ENCODE measurements at places on chromosomes 2 and 18.

- no peak for DNase-seq
Observed at GRCh38 chr2:220185766-220186305, 558.4 kb downstream of the SLC4A3 start.

DNA sequence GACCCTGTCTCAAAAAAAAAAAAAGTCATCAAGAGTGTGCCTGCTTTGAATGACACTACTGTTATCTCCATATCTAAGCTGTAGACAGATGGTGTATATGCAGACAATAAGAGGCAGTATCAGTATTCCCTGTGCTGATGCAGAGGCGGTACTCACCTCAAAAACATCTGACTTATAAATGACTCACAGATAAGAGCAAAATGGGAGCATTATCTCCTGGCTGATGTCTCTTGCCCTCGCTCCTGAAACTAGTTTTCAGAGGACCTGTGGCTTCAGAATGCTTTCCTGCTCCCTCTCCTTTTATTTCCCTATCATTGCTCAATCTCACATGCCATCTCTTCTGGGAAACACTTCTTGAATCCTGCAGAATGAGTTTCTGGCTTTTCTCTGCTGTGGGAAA lies 289.6 kb downstream of the PTPRM start:
- DNase-seq, result no peak

DNA sequence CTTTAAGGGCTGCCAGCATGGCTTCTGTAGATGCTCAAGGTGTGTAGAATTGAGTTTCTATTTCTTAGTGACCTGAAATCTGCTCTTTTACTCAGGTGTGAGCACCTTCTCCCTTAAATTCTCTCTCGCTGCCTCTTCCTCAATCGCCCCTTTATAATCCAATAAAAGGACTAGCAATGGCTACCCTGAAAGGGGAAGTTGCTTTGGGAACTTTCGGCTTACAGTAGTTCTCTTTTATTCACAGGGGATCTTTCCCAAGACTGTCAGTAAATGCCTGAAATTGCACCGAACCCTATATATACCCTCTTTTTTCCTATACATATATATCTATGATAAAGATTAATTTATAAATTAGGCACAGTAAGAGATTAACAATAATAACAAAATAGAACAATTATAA lies 121.8 kb downstream of the ACTR3 start:
- no peak for DNase-seq

DNA sequence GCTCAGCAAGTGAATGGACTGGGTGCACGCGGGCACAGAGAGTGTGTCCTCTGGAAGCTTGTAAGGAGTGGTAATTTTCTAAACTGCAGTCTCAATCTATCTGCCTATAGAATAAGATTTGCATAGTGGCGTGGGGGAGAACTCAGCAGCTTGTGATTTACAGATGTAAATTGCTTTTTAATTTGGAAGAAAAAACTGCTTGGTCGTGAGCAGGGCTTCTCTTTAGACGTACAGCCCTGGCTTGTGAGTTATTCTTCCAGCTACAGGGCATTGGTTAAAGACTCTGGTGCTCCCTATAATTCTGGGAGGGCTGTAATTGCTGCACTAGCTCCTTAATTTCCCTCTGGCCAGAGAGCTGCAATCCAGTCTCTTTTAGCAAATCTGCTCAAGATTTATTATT lies 84.9 kb downstream of the MARCO start:
- DNase-seq, result no peak

DNA sequence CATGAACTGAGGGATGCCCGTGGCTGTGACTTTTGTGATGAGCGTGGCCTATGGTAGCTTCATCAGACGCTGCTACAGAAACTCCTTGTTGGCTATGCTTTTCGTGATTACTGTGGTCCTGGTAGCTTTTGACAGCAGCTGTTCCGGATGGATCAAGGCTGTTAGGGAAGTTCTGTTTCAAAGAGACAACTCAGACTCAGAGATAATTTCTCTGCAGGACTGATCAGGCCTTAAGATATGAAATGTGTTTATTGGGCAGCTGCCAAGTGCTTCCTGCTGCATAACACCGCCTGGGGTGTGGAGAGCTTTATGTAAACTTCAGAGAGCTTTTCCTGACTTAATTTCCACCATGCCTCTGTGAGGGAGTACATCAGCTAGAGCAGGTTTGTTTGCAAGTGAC lies 243.8 kb downstream of the TSN start:
- no peak for DNase-seq

GRCh38 chr2:172047566-172048507 lies 37.5 kb upstream of the DLX1 start:
- no peak for DNase-seq

- no peak for DNase-seq
Observed at GRCh38 chr2:181973171-181973783, 12.4 kb upstream of the PPP1R1C start.

DNA sequence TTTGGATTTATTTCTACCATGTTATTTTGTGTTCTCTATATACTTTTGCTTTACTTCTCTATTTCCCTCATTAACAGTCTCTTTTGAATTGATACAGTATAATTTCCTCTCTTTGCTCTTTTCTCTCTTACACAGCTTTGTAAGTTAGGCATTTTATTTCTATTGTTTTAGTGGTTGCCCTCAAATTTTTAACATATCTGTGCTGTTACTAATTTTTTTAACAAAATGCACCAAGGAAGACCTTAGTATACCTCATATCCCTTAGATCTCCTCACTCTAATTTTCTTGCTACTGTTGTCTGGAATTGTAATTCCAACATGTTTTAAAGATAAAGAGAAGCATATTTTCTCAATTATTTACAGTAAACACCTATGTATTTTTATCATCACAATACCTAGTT lies 416.8 kb upstream of the SLC14A2 start:
- DNase-seq, result no peak

DNA sequence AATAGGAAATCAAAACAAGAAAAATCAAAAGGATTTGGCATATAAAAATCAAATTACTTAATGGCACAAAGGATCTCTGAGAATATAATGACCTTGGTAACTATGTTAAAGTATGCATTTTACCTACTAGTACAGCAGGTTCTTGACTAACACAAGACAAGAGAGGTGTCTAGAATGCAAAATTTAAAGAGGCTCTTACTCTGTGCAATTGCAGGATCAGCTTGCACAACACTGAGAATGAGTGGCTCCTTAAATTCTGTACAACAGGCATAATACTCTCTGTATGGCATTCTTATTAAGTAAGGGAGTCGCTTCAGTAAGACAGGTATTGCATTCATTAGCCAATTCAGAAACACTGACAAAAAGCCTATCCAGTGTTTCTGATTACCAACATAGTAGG lies 72.6 kb downstream of the UGP2 start:
- no peak for DNase-seq

DNA sequence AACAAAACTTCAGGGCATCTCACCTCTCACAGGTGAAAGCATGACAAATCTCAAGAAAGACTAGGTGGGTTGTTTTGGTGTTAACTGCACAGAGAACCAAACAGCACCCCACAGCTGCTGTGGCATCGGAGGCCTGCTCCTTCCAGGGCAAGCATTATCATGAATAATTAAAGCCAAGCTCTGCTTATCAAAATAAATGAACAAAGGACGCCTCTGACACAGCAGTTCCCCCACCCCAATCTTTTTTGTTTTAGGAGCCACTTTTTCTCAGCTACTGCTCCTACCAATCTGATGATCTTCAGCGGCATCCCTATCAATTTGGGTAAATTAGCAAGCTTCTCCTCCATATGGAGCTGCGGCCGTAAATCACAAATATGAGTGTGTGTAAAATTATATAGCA lies 58.6 kb downstream of the KLF7 start:
- no peak for DNase-seq

GRCh38 chr2:201931951-201932350 lies 101.7 kb upstream of the FZD7 start:
- no peak for DNase-seq
